ENCODE measurements at places on chromosomes 2 and 18.

DNA sequence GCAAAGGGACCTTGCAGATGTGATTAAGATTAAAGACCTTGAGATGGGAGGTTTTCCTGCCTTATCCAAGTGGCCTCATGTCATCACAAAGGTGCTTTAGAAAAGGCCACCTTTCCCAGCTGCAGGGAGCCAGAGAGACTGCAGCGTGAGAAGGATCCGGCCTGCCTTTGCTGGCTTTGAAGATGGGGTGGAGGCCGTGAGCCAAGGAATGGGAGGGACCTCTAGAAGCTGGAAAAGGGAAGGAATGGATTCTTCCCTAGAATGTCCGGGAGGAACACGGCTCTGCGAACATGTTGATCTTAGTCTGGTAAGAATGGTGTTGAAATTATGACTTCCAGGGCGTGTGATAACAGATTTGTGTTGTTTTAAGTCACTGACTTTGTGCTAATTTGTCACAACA lies 39.9 kb upstream of the CREG2 start:
- no peak for DNase-seq

DNA sequence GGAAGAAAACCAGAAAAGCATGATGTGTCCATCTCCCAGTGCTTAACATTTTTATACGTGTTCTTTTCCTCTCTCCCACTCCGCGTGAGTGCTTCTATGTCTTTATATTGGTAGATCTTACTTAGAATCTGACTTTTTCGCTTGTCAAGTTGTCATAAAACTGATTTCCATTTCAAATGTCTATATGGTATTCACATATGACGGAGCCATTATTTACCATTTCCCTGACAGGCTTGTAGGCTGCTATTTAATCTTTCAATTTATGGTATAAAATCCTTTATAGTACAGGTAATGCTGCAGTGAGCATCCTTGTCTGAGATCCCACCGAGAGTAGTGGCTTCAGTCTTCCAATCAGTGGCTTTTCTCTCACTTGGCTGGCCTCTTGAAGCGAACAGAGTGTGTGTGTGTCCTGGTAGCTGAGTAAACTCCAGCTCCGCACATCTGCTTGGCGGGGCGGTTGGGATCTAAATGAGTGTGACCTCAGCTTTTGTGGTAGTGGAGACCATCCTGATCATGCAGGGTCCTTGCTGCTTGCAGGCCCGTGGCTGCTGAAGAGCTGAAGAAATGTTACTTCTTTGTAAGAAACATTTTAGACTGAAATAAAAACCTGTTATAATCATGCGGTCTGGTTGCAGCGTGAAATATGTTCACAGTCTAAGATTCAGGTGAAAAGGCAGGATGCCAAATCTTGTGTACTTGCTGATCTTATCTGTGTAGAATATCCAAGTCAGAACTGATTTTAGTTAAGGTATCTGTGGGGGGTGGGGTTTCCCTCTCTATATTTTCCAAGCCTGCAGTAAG lies 40.2 kb downstream of the INPP4A start:
- no peak for DNase-seq

- peak; percentile 20 for DNase-seq
Measured at GRCh38 chr18:73060666-73061288, 193.0 kb upstream of the NETO1 start.

DNA sequence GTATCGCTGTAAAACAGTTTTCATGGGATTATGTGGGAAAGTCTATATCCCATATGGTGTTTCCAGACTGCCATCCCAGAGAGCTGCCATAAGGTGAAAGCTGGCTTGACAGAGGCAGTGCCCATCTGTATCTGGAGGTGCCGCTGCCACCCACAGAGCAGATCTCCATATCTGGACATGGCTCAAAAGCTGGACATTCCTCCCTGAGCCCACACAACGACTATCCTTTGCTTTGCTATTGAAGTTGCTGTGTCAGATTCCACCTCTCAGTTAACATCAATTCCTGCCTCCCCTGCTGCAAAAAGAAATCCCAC lies 55.2 kb downstream of the RND3 start:
- no peak for DNase-seq

GRCh38 chr2:209721497-209721896 lies 50.1 kb upstream of the UNC80 start:
- peak; percentile 37 for DNase-seq

Data from epithelial cell of esophagus (primary cell).